ENCODE measurements at places on chromosomes 11 and 22.

DNA sequence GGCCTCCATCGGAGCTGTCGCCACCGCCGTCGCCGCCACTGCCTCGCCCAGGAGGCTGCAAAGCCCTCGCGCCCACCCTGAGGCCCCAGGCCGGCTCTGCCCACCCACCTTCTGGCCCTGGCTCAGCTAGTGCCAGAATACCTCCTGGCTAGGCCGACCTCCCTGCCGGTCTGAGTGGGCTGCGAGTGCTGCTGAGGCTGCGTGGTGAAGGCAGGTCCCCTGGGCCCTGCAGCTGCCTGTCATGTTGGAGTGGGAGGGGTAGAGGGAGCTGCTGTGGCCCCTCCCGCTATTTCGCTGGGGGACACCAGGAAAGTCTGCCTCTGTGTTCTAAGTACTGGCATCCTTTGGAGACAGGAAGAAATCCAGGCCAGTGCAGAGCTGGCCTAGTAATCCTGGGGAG lies 34.2 kb downstream of the LRRC10B start:
- no peak for DNase-seq

DNA sequence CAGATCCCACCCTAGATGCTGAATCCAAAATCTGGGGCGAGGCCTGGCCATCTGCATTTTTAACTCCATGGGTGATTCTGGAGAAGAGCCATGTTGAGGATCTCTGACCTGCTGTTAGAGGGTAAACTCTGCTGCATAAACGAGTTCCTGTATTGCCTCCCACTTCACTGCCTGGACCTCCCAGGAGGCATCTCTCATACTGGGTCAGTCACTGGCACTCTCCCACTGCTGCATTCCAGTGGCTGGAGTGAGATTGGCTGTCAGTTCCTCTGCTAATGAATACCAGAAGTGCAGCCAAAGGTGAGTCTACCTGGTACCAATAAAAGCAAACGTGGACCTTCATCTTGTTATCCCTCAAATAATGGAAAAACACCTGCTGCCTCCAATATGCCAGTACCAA lies 10.3 kb downstream of the POLDIP3 start:
- no peak for DNase-seq

DNA sequence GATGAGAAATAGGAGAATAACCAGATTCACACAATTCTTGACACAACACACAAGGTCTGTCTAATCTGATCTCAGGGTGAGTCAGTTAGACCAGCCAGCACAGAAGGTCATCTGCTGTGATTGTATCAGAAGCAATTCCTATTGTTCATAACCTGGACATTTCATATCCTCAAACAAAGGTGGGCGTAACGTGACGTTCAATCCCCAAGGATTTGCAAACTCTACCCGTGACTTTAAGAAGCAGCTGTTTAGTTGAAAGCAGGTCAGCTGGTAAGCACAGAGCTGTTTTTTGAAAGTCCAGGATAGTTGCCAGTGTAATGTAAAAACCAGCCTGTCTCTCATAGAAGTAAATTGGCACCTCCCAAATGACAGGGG lies 385.1 kb downstream of the DCDC1 start:
- DNase-seq = no peak

DNA sequence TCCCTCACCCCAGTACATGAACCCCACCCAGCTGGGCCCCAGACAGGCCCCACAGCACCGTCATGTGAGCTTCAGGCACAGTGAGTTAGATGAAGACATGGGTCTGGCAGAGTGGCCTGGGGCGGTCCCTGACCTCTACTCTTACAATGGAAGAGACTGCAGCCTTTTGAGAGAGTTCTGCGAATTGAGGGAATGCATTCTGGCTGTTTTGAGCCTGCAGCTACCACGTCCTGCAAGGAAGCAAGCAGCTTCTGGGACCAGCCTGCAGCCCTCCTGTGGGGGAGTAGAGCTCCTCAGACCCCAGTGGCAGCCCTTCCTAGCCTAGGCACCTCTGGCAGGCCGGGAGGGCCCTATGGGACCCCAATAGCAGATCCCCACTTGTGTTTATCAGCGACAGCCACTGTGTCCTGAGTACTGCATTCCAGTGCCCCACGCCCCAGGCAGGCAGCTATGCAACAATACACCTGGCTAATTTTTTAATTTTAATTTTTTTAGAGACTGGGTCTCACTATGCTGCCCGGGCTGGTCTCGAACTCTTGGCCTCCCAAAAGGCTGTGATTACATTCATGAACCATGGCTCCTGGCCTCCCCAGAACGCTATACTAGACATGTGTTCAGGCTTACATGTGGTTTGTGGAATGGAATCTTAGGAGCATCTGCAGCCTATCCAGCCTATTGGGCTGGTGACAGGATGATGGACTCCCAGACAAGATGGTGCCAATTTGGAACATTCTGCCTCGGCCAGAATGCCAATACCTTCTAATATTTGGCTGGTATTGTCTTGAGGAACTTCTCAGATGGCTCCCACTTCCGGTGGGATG lies 717 bp upstream of the SLC7A4 start:
- DNase-seq = no peak

- no peak for DNase-seq
Observed at GRCh38 chr11:8110396-8110795, 29.4 kb downstream of the TUB start.

DNA sequence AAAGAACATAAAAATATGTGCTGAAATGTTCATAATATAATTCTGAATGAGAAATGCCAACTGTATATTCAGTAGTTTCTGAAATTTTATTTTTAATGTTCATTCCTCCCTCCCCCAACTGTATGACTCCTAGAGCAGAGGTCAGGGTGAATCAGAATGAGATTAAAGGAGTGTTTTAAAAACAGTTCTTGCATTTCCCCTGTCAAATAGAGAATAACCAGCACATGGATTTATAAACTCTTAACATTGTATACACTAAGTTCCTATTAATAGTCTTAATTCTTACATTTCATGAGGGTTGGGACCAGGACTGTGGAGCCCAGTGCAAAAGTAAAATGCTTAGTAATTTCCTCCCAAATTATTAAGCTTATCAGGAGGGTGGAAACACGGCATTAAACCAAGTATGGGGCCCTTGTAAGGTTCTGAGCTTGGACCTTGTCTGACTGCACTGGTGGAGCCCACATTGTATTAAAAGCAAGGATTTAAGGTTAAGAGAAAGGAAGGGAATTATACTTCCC lies 474.6 kb upstream of the RAG2 start:
- no peak for DNase-seq

- DNase-seq = no peak
Observed at GRCh38 chr11:87909178-87909577, 266.1 kb downstream of the RAB38 start.

GRCh38 chr11:14253840-14254239 lies 105.1 kb downstream of the RRAS2 start:
- DNase-seq = no peak

- DNase-seq = no peak
Observed at GRCh38 chr11:112537846-112538330, 277.2 kb upstream of the PLET1 start.

GRCh38 chr11:57131080-57131790 lies 50.5 kb upstream of the LRRC55 start:
- no peak for DNase-seq

All from CD4-positive, alpha-beta T cell treated with Interleukin-12 subunit alpha and Interleukin-12 subunit beta, for 1 hour (primary cell).